ENCODE measurements at places on chromosomes 7 and 10. TPM values are rescaled to one million over a fixed set of nuclear protein-coding genes. Genes with fewer than 3 reads are reported as not detected.

Gene HOXA1
- total RNA-seq: 0.58 TPM

DNA sequence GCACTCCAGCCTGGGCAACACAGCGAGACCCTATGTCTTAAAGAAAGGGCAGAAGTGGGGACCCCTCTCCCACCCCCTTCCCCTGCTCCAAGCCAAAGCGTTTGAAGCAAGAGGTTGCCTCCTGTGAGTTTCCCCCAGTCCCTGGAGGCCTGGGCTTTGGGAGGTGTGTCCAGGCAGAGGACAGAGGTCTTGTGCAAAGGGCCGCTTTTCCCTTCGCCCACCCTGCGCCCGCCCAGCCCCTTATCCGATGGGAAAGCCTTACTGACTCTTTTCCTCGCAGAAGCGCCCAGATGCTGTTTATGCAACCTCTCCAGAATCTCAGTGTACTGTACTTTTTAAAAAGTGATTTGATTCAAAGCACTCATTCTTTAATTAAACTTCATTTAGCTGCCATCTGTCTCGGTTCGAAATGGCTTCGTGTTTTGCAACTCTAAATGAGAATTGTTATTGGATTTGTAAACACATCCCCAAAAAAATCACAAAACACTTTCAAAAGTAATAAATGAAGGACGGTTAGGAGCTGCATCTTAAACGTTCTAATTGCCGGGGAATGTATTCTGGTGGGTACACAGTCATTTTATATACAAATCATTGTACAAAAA lies 50.5 kb upstream of the GTF2I start:
- DNase-seq: no peak

Gene SPDYE2
- not detected for total RNA-seq

Gene DRGX
- not detected for total RNA-seq

DNA sequence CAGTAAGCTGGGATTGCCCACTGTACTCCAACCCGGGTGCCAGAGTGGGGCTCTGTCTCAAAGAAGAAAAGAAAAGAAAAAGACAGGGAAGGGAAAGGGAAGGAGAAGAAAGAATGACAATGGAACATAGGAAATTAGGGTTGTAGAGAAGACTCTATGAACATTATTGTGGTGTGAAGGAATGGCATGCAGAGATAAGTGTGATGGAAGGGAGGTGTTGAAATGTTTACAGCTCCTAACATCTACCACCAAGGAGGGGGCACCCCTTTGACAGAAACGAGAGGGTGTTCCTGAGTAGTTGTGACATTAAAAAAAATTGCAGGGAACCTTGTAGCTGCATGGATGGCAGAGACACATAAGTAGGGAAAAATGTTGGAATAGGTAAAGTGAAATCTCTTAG lies 27.5 kb downstream of the AUTS2 start:
- no peak for DNase-seq

- no peak for DNase-seq
These were observed 63.8 kb upstream of the NPS start for GRCh38 chr10:127485153-127485857.

Gene ODAD2
- total RNA-seq: not detected

GRCh38 chr7:98284335-98285036 lies 3.0 kb downstream of the BRI3 start:
- DNase-seq: no peak

- no peak for DNase-seq
These were observed 141.5 kb downstream of the MTPAP start for GRCh38 chr10:30207485-30208052.

GRCh38 chr7:135920478-135920877 lies 56.7 kb downstream of the MTPN start:
- no peak for DNase-seq

DNA sequence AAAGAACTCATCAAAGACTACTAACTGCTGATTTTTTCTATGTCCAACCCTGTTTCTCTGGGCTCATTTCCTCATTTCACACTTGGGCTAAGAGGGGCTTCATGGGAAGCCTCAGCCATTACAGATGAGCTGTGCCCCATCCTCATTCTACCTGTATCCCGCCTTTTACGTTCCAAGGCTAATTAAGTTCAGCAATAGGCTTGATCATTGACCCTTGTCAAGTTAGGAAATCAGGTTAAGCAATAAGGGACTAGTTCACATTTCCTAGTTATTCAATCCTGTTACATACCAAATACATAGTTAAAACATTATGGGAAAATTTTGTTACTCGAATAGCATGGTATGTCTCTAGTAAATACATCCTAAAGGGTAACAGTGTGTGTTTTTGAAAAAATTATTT lies 29.3 kb upstream of the AGBL3 start:
- no peak for DNase-seq

Gene UPK3B
- 3.3 TPM for total RNA-seq

Gene FAM13C
- not detected for total RNA-seq

Gene AP1S1
- total RNA-seq: 28.4 TPM

Gene ABCB1
- total RNA-seq: 15.5 TPM

DNA sequence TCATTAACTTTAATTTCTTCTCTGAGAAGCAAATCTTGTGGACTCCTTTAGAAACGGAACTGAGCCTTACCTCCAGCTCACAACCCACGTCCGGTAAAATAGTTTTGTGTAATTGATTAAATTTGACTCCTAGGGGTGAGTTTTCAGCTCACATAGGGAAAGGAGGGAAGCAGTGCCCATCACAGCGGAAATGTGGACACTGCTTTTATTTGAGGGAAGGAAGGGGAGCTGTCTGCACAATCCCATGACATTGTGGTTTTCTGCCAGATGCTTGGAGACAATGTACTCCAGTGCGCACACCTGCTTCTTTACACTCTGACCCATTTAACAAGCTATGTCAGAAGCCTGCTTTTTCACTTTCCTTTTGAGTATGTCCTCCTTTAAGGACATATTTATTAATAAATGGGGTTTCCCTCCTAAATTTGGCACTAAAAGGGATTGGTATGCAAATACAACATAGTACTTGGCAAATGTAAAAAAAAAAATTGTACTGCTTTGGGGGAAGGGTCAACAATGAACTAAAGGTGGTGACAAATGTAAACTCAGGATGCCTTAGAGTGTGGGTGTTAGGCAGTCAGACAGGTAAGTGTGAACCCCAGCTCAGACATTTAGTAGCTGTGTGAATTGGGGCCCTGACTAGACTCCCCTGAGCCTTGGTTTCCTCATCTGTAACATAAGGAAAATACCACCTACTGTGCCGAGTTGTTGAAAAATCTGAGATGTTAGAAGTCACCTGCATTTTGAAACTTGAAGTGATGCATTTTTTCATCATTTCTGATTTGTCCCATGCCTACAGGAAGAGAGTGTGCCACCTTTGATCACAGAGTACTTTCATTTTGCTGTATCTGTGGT lies 90.2 kb upstream of the KLF6 start:
- DNase-seq: peak; percentile 36

Gene SUGCT
- 1.5 TPM for total RNA-seq

Gene XRCC2
- 13.2 TPM for total RNA-seq

GRCh38 chr7:10116511-10116910 lies 857.2 kb upstream of the PHF14 start:
- no peak for DNase-seq

DNA sequence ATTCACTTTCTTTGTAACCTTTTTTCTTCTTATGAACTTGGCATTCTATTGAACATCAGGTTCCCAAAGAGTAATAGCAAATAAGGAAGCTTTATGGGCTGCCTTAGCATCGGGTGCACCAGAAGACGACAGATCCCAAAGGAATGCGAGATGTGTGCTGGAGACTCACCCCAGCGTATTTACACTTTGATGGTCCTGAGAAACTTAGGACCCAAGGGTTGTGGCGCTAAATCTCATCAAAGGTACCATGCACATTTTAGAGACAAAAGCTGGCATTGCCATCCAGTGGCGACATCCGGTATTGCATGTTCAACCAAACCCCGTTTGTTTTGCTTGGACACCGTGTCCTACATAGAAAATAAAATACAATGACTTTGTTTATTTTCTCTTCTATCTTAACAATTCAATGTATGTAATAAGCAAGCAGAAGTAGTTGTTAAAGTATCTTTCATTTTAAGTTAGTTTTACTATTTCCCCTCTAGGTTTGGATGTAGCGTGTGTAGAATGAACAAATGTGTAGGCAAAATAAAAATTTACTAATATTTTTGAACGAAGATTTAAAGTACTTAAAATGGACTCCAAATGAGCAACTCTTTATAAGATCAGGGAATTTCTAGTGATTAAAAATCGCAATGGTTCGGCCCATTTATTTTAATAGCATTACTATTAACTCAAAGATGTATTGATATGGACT lies 1154.8 kb downstream of the GATA3 start:
- DNase-seq: peak; percentile 81

DNA sequence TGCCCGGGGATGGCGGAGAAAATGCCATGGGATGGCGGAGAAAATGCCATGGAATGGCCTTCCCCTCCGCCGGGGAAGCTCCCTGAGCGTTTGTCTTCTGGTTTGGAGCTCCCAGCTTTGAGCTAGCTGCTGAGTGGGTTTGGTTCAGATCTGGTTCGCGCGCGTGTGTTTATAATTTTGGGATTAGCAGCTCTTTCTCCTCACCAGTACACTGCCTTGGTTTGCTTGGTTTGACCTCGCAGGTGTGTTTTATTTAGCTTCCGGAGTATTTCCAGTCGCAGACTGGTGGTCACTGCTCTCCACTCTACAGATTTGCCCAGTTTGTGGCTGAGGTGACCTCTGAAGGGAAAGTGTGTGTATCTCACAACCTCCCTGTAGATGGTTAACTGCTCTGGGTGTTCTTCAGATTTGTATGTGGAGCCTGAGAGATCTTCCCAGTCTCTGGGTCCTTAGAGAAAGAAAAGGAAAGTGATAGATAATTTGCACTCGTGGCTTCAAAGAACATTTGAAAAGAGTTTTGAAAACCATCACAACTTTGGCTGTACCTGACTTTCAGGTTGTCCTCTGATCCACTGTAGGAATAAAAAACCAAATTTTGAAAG lies 597 bp downstream of the ZNF277 start:
- DNase-seq: peak; percentile 4

DNA sequence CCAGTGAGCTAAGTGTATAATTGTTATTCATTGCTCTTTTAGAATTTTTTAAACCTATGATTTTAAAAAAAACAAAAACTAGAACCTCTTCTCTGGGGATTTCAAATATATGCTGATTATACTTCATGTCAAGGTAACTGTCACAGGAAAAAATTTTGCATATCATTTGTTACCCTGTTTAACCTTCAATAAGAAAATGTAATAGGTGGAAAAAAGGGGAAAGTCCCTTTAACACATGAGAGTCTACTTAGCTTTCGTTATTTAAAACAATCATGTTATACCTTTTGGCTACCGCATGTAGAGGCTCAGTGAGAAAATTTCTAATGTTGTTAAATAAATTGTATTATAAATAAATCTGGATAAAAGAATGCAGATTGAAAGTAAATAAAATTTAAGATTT lies 190.1 kb upstream of the AKR1E2 start:
- DNase-seq: no peak

DNA sequence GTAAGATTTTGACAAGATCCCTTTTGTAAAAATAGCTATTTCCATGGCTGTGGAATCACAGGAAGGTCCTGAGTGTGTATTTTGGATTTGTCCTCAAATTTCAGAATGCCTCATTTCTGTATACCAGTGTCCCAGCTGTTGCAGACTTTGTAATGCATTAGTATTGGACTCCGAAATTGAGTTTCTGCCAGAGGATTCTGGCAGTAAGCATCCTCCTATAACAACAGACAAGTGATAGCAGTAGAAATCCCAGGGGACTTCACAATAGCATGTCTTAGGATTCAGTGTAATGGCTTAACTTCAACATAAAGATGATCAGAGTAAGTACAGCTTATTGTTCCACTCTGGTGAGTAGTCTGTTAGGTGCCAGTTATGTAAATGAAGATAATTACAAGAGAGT lies 104.6 kb downstream of the FOXP2 start:
- DNase-seq: no peak

GRCh38 chr10:87763086-87763861 lies 54.8 kb downstream of the ATAD1 start:
- DNase-seq: no peak

GRCh38 chr10:53022611-53023088 lies 250.1 kb upstream of the MBL2 start:
- DNase-seq: no peak

Gene TMEM213
- total RNA-seq: not detected

GRCh38 chr7:78953090-78953489 lies 500.4 kb downstream of the MAGI2 start:
- no peak for DNase-seq

Measured in activated T-cell treated with anti-CD3 and anti-CD28 coated beads, Interleukin-2, amount 50 U/mL, for 72 hours (primary cell).